ENCODE measurements at places on chromosomes 4 and X. TPM values are rescaled to one million over a fixed set of nuclear protein-coding genes. Genes with fewer than 3 reads are reported as not detected.
A peak's percentile ranks its signal among the peaks of the same experiment; 100 is the strongest.

DNA sequence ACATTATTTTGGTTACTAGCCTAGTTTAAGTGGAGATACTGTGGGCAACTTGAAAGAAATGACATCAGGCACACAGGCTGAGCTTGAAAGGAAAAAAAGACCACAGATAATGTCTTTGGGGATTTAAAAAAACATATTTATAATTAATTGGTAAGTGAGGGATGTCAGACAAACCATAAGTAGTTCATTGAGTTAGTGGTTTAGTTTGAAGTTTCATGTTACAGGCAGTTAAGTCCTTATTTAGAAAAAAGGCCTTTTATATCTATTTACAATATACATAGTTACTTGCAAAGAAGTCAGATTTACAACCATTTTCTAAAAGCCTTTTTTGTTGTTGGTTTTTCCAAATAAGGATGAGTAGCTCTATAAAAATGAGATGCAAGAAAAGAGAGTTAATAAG lies 89.2 kb downstream of the CDS1 start:
- no peak for DNase-seq

DNA sequence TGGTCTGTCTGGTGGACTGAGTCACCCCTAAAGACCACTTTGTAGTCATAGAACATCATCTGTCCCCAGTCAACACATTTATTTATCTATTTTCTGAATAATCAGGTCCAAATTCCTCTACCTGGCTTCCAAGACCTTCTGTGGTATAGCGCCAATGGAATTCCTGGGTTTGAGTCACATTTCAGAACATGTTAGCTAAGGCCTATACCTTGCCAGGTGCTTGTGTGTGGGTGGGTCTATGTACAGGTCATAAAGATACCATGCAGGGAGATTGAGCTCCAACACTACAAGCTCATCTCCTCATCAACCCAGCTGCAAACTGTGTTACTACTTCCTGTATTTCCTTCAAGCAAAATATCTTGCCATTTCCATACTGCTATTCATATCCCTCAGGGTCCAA lies 113.3 kb downstream of the TRAPPC11 start:
- no peak for DNase-seq

NLRP2B gene
- total RNA-seq = not detected

- no peak for DNase-seq
Observed at GRCh38 chrX:46204721-46205422, 340.3 kb downstream of the ZNF674 start.

- DNase-seq = peak; percentile 22
Observed at GRCh38 chrX:150198776-150199175, 164.3 kb upstream of the MAMLD1 start.

DNA sequence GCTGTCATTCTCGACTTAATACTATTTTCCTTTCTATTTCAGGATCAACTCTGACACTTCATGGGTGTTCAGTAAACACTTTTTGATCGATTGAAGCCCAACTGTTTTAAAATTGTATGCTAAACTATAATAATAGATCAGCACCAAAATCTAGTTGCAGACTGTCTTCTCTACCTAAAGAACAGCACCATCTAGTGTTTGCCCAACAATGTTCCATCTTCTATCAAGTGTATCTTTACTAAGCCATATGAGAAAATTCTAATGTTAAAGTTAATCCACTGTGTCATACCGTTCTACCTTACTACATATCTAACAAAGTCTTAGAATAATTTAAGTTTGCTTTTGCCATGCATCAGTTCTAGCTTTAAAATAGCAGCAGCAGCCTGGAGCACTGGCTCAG lies 113.0 kb upstream of the PRDX4 start:
- peak; percentile 21 for DNase-seq

RAB33A gene
- total RNA-seq = 0.18 TPM

KCND1 gene
- total RNA-seq = 3.5 TPM

- peak; percentile 13 for DNase-seq
Observed at GRCh38 chrX:20362268-20363267, 95.9 kb upstream of the RPS6KA3 start.

ZMYM3 gene
- total RNA-seq = 27.0 TPM

- peak; percentile 29 for DNase-seq
Observed at GRCh38 chr4:99863804-99864203, 30.4 kb downstream of the LAMTOR3 start.

GRCh38 chr4:38734446-38734845 lies 48.3 kb downstream of the TLR10 start:
- no peak for DNase-seq

GRCh38 chrX:119235051-119235511 lies 1.0 kb upstream of the PGRMC1 start:
- no peak for DNase-seq

- DNase-seq = no peak
Observed at GRCh38 chr4:84680956-84681355, 98.0 kb downstream of the CDS1 start.

GRID2 gene
- not detected for total RNA-seq

- no peak for DNase-seq
Observed at GRCh38 chrX:80021621-80022020, 7.1 kb downstream of the TBX22 start.

- DNase-seq = no peak
Observed at GRCh38 chrX:39749728-39750127, 348.0 kb downstream of the BCOR start.

FHIP1A gene
- 0.90 TPM for total RNA-seq

- peak; percentile 33 for DNase-seq
Observed at GRCh38 chrX:19697416-19697815, 182.1 kb upstream of the MAP3K15 start.

TRIML2 gene
- 1.2 TPM for total RNA-seq

UCHL1 gene
- 487 TPM for total RNA-seq

- no peak for DNase-seq
Observed at GRCh38 chrX:65894133-65894532, 145.7 kb downstream of the VSIG4 start.

- DNase-seq = peak; percentile 68
Observed at GRCh38 chr4:74370912-74371311, 6.0 kb downstream of the EREG start.

- DNase-seq = peak; percentile 25
Observed at GRCh38 chr4:176340871-176341685, 21.3 kb downstream of the SPCS3 start.

ERCC6L gene
- 6.1 TPM for total RNA-seq

DNA sequence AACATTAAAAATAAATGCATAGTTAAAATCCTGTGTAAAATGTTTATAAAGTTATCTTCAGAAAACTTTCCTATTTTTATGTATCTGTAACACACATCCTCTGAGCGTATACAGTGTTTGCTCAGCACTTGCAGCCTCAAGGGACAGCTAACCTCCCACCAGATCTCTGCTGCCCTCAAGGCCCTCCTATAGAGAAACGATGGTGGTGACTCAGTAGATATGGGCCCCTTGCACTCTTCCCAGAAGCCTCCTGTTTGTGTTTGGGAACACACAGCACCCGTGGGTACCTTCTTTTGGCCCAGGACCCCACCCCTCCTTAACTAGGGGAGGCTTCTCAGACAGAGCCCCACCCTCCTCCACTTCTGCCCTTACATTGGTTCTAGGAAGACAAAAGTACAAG lies 26.7 kb downstream of the PJA1 start:
- DNase-seq = no peak

DNA sequence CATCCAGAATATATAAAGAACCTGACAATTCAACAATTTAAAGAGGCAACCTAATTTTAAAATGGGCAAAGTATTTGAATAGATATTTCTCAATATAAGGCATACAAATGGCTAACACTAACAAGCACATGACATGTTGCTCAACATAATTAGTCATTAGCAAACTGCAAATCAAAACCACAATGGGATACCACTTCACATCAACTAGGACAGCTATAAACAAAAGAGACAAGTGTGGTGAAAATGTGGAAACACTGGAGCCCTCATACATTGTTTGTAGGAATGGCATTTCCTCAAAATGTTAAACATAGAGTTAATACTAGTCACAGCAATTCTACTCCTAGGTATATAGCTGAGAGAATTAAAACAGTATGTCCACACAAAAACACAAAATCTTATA lies 96.7 kb downstream of the CORIN start:
- DNase-seq = peak; percentile 3

TBCK gene
- total RNA-seq = 25.4 TPM

DNA sequence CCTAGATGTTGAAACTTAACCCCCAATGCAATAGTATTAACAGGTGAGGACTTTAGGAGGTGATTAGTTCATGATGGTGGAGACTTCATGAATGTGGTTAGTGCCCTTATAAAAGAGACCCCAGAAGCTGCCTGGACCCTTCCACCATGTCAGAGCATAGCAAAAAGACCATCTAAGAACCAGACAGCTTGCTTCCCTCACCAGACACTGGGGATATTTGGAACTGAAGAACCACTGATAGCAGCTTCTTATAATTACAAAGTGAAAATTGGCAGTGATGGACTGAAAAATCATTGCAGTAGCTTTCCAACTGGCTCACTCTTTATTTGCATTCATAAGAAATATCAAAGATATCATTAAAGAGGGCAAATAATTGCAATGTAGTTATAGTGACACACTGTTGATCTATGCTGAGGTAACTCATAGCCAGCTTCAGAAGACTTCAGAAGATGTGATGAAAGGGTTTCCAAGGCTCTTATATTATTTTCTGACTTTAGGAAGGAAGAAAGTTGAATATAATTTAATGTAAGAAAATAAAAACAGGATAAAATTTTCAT lies 5.8 kb downstream of the RASSF6 start:
- DNase-seq = no peak

GRCh38 chr4:79723507-79723906 lies 315.5 kb upstream of the GK2 start:
- no peak for DNase-seq

SH2D1A gene
- total RNA-seq = not detected

- DNase-seq = no peak
Observed at GRCh38 chr4:87884976-87885549, 52.3 kb downstream of the MEPE start.

DNA sequence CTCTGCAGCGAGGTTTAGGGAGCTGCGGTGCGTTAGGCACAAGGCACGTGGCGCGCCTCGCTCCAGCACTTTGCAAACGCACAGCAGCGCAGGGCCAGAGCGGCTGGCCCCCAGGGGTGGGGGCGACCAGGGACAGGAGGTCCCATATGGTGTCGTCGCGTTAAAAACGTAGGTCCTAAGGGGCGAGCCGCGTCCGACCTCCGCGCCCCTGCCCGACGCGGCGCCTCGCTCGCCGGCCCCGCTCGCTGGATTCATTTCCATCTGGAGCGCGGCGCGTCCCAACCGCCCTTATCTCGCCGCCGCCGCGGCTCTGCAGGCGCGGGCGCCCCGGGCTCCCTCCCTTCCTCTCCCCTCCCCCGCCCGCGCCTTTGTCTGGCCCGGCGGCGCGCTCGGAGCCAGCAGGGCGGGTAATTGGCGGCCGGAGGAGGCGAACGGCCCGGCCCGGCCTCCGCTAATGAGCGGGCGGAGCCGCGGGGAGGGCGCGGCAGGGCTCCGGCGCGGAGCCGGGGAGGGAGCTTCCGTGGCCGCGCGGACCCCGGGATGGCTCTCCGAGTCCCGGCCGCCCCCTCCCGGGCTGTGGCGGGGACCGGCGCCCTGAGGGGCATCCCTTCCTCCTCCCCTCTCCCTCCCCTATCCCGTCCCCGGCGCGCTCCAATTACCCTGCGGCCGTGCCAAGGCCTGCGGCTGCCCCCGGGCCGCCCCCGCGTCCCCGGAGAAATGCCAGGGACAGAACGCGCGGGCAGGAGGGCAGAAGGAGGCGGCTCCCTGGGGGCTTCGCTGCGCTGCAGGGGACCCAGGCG lies 409.0 kb downstream of the BCOR start:
- no peak for DNase-seq

TMEM184C gene
- total RNA-seq = 38.1 TPM

PDZD4 gene
- total RNA-seq = not detected

- no peak for DNase-seq
Observed at GRCh38 chr4:153374442-153374841, 30.0 kb downstream of the MND1 start.

DNA sequence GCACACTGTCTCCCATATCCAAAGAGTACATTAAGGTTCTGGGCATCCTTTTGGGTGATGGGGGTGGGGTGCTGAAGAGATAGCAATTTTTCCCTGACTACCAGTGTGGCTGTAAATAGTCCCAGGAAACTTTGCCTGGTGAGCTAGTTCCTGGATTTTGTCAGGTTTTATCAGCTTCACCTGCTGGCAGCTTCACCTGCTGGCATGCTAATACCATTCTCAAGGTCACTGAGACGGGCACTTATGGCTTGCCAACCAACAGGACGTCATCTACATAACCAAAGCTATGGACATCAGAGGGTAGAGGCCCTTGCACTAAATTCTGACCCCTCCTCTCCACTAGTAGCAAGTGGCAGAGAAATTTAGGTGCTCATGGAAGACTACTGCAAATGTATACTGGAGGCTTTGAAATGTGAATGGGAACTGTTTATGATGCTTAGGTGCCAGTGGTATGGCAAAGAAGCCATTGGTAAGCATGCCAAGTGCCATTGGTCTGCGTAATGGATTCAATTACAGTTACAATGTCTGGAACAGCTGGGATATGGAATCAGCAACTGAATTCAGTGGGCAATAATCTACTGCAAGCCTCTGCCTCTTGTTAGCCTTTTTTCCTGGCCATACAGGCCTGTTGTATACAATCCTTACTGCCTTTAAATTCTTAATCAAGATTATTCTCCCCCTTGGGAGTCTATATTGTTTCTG lies 71.6 kb upstream of the SH3RF1 start:
- no peak for DNase-seq

DNA sequence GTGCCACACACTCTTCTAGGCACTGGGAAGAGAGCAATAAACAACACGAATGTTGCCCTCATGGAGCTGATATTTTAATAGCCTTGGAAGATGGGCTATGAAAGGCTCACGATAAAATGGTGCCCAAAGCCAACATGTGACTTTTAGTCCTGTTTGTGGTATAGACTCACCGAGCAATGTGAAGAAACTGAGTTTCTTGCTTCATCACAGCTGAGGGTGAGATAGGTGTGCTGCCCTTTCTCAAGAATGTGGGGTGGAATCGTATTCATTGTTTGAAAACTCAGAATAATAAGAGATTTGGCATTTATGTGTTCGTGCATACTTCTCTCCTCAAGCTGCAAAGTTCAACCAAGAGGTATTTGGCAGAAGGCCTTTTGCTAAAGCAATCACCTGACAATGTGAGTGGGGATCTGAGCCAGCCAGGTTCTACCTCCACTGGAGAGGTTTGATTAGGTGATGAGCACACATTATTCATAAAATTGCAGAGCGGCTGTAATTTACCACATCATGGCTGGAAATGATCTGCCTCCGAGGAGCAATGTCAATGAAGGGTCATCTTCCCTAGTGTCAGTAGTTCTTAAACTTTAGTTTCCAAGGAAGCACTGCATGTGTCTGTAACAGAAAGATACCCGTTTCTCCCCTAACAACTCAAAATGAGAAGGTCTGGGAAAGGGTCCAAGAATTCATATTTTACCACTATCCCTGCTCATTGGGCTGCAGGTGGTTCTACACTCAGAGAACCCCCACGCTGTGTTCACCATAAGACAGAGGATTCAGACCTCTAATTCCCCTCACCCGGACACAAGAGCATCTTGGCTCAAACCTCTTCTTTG lies 41.9 kb upstream of the CBR4 start:
- DNase-seq = no peak

DNA sequence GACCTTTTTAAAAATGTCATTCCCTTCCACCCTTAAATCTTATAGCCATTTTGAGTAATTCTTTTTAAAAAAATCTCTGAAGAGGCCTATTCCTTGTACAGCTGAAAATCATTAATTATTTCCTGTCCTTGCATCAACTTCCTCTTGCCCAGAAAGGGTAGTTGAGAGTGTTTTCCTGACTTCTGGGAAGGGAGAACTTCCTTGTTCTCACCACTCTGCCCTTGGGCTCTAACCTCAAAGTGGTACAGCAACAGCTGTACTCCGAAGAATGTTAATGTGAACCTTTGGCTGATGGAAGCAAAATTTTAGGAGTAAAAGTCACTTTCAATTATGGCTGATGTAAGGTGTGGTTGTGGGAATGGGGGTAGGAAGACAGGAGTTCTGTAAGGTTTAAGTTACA lies 15.1 kb upstream of the FABP2 start:
- no peak for DNase-seq

SLBP gene
- total RNA-seq = 44.9 TPM

NEIL3 gene
- 8.8 TPM for total RNA-seq
